ENCODE measurements at places on chromosomes 16 and 17. TPM values are rescaled to one million over a fixed set of nuclear protein-coding genes. Genes with fewer than 3 reads are reported as not detected.

The METTL16 gene
- total RNA-seq = 24.5 TPM

The SLC16A6 gene
- total RNA-seq = 4.3 TPM

The GUCY2D gene
- total RNA-seq = not detected

The SRL gene
- total RNA-seq = not detected

The FAM171A2 gene
- 0.15 TPM for total RNA-seq

The PIK3R5 gene
- 82.5 TPM for total RNA-seq

The ENO3 gene
- 56.2 TPM for total RNA-seq

The UMOD gene
- total RNA-seq = not detected

The CEP295NL gene
- total RNA-seq = not detected

The NPIPA8 gene
- not detected for total RNA-seq

The KCNJ2 gene
- total RNA-seq = not detected

The NOG gene
- total RNA-seq = 2.3 TPM

The AXIN1 gene
- total RNA-seq = 27.4 TPM

The GGT6 gene
- total RNA-seq = not detected

The HIGD1B gene
- total RNA-seq = not detected

Data from activated naive CD4-positive, alpha-beta T cell treated with anti-CD3 and anti-CD28 coated beads, Interleukin-2, amount 10 ng/mL, durations not matched to agents 5 hours and 36 hours (primary cell).